G401 (cell line): ENCODE measurements at places on chromosomes 4 and X. TPM values are rescaled to one million over a fixed set of nuclear protein-coding genes. Genes with fewer than 3 reads are reported as not detected.

DNA sequence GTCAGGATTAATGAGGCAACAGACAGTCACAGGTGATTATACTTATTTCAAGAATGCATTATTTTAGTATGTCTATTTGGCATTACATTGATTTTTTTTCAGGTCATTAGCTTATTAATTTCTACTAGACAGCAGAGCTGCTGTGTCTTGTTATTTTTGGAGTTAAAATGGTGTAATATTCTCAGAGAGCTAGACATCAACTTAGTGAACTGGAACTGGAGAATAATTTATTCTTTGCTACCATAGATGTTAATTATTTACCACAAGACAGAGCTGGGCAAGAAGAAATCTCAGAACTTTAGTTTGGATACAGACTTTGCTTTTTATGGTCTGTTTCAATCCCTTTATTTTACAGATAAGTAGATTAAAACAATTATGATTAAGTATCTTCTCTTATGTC, 10.2 kb upstream of the HPGD start:
- DNase-seq, result no peak

- DNase-seq, result no peak
Observed at GRCh38 chr4:87354168-87355102, 31.8 kb upstream of the HSD17B13 start.

- no peak for DNase-seq
Observed at GRCh38 chr4:56626963-56627362, 54.1 kb downstream of the HOPX start.

DNA sequence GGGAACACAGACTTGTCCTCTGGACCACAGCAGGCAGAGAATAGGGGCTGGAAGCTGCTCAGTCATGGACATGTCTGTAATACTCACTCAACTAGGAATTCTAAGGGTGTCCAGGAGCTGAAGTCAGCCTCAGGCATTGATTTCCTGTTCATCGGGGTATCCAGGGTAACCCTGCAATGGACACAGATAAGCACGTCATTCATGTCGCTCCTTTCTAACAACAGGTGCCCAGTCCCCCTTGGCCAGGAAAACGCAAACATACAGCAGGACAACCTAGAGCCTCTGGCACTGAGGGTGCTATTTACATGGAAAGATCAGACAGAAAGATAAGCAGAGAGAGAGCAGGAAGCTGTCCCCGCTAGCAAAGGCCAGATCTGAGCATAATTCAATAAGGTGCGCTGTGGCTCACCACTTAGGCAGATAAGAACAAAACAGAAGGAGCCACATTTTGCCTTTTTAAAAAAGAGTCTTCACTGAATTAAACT, 21.3 kb downstream of the QDPR start:
- no peak for DNase-seq

GRCh38 chr4:182931691-182932345, 14.6 kb upstream of the DCTD start:
- no peak for DNase-seq

DNA sequence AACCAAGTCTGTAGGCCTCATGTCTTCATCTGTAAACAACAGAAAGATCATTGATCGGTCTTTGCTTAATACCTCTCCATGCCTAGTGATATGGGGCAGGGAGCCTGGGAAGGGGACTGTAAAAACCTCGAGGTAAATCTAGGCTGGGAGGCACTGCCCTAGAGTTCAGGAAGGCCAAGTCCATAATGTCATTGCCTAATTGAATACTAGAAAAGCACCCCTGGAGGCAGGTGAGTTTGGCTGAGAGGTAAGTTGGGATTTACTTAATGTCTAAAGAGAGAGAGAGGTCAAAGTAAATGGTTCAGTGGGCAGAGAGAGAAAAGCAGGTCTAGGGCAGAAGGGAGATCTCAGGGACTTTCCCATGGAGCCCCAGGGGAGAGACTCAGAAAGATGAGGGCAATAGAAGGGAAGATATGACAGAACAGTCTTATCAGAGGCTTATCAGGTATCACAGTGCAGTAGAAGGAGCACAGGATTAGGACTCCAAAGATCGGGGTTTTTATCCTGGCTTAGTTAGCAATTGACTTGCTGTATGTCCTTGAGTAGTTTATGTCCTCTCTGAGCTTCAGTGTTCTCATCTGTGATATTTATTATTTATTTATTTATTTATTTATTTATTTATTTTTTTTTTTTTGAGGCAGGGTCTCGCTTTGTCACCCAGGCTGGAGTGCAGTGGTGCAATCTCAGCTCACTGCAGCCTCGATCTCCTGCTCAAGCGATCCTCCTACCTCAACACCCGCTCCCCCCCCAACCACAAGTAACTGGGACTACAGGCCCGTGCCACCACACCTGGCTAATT, 85.2 kb downstream of the SLC16A2 start:
- no peak for DNase-seq

- peak; percentile 16 for DNase-seq
Observed at GRCh38 chrX:96455078-96455477, 229.6 kb upstream of the DIAPH2 start.

DNA sequence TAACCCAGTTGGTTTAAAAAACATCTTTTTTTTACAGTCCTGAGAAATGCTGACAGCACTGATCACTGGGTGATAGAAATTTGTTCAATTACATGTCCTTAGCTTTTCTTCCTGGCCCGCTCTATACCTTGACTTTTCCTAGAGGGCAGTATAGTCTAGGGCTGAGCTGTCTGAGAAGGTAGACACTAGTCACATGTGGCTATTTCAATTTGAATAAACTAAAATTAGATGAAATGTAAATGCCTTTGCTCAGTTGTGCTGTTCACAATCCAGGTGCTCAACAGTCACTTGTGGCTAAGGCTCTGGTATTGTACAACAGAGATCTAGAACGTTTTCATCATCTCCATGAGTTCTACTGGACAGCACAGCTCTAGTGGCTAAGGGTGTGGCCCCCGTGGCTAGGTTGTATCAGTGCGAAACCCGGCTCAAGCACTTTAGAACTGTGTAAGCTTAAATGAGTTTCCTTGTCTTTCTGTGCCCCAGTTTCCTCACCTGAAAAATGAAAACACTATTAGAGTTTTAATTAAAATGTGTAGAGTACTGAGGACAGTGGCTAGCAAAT, 111.6 kb upstream of the WDR17 start:
- DNase-seq, result no peak

- peak; percentile 43 for DNase-seq
Observed at GRCh38 chr4:163166041-163166579, 580 bp downstream of the NAF1 start.

DNA sequence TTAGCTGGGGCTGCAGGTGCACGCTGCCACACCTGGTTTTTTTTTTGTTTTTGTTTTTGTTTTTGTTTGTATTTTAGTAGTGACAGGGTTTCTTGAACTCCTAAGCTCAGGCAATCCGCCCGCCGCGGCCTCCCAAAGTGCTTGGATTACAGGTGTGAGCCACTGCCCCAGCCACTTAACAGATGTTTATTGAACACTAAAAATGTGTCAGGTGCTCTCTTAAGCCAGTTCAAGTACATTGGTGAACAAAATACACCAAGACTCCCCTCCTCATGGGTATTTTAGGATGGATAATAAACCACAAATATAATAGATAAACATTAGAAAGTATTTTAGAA, 69.9 kb downstream of the TRAPPC11 start:
- no peak for DNase-seq

DNA sequence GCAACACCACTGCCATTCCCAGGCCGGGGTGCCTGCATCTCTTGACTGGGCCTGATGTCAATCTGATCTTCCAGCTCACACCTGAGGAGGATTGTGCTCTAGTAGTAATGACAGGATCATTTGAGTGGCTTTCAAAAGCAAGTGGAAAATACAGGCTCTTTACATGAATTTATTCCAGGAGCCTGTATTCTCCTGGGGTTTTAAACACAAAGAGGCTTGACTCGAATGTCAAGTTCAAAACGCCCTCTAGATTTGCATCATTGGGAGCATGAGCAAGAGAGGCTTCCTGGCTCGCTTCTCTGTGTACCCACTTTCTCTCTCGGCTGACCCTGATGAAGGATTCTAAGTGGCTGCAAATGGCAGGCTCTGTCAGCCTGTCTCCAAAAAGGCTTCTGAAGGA, 199.5 kb upstream of the PUDP start:
- no peak for DNase-seq

Gene PPP4R3C
- total RNA-seq, result not detected in 2 replicates

Gene KANTR
- 1.5 and 4.7 TPM in 2 replicates for total RNA-seq

Gene SHOX
- total RNA-seq, result not detected in 2 replicates

Gene GRIA3
- total RNA-seq, result not detected in 2 replicates

Gene FRMD7
- not detected in 2 replicates for total RNA-seq

Gene FOXR2
- not detected in 2 replicates for total RNA-seq
